Activated T-helper 1 cell treated with Interleukin-2 at 50 U/mL for 16 hours (primary cell): ENCODE measurements at places on chromosomes 7 and 10.

GRCh38 chr7:88772776-88773175 is 13.3 kb downstream of the ZNF804B start:
- DNase-seq = no peak

DNA sequence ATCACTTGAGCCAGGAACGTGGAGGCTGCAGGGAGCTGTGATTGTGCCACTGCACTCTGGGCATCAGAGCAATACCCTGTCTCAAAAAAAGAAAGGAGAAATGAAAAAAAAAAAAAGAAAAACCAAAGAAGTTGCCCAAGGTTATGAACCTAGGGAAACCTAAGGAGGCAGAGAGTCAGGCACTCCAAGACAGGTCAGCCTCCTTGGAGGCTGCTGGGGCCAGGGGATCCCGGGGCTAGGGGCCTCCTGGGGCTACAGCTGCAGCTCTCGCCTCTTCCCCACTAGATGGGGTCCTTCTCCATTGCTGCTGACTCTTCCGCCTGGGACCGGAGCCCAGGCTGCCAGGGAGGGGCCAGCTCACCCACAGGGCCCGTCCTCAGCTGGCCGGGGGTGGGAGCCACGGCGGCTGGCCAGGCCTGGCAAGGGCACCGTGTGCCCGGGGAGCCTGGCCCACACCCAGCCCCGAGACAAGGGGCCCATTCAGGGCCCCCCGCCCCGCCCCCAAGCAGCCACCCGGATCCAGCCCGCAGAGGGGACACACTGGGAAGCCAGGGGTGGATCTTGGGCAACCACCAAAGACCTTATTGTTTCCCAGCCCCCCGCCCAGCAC is 1.7 kb upstream of the SPACDR start:
- no peak for DNase-seq

GRCh38 chr10:20890491-20891337 is 6.4 kb downstream of the NEBL start:
- DNase-seq = no peak

DNA sequence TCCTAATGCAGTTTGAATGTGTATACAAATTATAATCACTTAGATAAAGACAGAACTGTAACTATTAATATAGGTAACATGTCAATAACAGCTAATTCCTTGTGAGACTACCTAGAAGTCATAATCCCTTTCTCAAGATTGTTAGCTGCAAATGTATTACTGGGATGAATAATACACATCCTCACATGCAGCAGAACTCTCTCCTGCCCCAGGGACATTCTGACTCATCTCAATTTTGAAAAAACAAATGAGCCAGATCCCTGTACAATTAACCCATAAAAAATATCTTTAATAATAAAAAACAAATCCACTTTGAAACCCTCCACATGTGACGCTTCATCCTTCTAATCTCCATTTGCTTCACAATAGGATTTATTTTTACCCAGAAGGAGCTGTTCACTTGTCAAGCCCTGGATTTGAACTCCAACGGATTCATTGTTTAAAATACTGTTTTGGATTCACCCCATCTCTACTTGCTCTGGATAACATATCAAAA is 428.4 kb upstream of the TEX47 start:
- DNase-seq = no peak

DNA sequence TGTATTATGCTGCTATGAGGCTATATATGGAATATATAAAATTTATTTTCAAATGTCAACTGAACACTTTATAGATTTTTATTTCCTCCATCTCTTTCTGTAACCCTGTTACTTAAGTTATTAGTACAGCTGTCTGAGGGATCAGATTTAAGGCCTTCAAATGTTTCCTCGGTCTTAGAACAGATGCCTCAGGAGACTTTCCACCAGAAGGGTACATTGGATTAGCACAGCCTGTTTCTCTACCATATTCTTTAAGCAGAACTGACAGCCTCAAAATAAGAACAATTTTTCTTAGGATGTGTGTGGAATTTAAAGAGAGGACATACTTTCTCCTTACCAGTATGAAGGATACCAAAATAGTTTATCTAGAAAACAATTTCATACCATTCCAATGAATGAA is 53.0 kb upstream of the HGF start:
- no peak for DNase-seq

GRCh38 chr7:33395340-33395739 is 266.0 kb downstream of the BBS9 start:
- no peak for DNase-seq

- DNase-seq = no peak
Observed at GRCh38 chr10:70603449-70603801, 884 bp upstream of the PRF1 start.
